Psoas muscle (tissue), 8 donors: ENCODE measurements at places on chromosomes 7 and 10. TPM values are rescaled to one million over a fixed set of nuclear protein-coding genes. Genes with fewer than 3 reads are reported as not detected.

- DNase-seq = no peak
These were observed 19.3 kb downstream of the PRSS2 start for GRCh38 chr7:142790056-142790455.

- no peak for DNase-seq
These were observed 71.3 kb downstream of the PIP4K2A start for GRCh38 chr10:22643116-22643515.

DNA sequence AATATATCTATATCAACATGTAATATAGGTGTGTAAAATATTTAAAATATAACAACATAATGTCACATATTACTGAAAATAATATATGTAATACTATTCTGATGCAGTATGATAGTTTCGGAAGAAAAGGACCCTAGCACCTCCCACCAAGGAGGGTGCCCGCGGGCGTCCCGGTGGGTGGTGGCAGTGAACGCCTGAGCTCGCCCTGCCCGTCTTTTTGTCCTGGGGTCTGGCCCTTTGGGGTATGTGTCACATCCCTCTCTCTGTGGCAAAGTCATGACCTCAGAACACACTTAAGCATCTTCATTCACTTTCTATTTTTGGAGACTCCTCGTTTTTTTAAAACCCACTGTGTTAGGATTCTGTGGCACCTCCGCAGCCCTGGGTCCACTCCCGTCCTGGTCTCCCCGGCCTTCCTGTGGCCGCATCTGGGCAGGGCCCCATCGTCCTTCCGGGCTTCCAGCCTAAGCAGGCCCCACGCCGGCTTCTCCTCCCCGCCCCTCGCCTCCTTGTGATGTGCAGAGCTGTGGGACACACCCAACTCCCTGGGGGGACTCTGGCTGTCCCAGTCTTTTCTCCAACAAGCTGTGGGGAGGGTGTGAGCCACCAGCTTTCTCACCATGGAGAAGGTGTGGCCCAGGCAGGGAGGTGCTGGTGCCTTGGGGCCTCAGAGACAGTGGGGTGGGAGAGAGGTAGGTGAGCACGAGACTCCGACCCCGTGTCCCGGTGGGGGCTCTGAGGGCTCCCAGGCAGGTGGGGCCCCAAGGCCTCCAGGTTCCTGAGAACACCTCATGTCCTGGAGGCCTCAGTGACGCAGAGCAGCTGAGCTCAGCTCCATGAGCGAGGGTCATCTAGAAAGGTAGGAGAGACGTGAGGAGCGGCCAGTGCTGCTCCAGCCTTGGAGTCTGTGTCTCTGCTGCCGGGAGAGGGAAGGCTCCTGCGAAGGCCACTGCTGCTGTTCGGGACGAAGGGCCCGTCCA, 16.5 kb downstream of the PWWP2B start:
- no peak for DNase-seq

- DNase-seq = no peak
These were observed 24.3 kb upstream of the GNAI1 start for GRCh38 chr7:80110376-80110775.

DNA sequence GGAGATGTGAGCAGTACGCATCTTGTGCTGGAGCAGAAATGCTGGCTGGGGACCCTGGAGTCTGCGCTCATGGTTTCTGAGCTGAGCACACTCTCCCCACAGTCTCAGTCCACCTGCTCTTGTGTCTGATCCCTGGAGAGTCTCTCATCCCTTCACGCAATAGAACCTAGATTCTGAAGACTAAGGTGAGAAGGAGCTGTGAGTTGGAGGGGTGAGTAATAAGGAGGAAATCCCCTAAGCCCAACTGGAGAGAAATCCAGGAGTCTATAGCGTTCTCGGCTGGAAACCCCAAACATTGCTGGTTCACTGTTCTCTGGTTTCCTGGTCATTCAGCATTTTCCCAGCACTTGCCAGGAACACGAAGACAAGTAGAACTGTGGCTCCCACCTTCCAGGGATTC, 68.3 kb upstream of the SMNDC1 start:
- DNase-seq = no peak

DNA sequence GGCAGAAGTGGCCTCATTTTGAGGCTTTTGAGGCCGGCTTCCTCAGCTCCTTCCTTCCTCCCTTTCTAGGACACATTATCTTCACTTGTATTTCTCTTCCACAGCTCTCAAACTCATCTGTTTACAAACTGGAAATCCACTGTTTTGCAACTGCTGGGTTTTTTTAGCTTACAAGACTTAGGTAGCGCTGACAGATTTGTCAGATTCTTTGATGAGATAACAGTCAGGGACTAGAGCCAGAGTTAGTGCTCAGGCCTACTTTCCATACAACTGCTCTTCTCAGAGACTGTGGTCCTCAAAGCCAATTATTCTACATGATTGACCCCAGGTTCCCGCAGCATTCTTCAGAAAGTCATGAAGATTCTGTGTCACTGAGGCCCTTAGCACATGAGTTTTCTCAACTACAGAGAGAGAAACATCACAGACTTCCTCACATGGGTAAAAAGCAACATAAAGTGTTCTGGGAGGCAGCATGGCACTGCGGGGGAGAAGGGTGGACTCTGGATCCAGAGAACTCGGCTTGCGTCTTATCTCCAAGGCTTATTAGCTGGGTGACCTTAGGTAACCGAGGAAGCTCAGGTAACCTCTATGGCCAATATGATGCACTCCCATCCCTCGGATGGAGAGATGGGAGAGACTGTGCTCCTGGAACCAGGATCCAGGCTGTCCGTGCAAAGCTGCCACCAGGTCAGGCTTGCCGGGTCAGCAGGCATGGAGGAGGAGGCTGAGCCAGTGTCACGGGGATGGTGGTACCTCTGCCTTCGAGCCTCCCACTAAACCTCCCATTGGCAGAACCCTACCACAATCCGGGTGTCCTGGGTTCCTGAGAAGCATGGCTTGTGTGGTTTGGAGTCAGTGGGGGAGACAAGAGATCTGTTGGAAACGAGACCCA, 10.5 kb downstream of the DDC start:
- DNase-seq = no peak

- no peak for DNase-seq
These were observed 297.2 kb upstream of the KAT6B start for GRCh38 chr10:74529205-74529604.

- DNase-seq = no peak
These were observed 562.9 kb upstream of the TPK1 start for GRCh38 chr7:145398758-145399157.

DNA sequence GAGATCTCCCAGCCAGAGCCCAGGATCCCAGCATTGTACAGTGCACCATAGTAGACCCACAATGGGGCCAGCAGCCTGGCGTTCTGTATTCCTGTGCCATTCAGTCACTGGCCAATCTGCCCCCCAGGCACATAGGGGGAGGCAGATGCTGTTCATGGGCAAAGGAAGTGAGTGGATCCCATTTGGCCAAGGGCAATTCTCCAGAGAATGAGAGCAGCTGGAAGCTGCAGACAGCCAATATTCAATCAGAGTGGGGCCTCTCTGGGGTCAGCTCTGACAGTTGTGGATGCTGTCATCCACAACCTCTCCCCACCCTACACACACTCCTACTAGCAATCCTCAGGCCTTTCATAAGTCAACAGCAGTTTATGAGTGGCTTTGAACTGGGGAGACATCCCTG, 17.5 kb downstream of the STEAP1B start:
- no peak for DNase-seq

DNA sequence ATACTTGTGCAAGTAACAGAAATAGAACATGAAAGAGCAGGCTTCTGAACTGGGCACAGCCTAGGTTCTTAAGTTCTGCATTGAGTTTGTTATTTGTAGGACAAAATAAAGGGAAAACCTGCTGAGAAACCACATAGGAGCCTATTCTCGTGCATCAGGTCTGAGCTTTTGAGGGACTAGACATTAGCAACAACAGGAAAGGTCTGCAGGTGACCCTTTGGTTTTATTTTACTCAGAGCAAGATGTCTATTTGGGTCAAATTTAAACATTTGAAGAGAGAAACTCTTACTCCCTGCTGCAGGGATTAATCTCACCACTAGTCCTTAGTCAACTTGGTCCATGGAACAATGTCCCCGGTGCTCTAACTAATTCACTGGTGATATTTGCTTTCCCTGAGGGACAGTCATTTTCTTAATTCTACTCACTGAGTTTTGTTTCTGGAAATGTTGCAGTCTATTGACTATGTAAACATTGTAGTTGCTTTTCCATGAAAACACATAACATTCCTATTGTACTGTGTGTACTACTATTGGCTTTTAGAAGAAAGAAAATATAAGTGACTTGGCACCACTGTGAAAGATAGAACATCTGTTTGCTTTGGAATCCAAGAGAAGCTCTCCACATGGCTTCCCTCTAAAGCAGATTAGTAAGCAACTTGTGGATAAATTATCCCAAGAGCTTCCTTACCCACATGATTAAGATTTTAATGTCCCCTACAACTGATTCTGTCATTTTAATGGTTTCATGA, 108.2 kb downstream of the CHRM2 start:
- DNase-seq = no peak

DNA sequence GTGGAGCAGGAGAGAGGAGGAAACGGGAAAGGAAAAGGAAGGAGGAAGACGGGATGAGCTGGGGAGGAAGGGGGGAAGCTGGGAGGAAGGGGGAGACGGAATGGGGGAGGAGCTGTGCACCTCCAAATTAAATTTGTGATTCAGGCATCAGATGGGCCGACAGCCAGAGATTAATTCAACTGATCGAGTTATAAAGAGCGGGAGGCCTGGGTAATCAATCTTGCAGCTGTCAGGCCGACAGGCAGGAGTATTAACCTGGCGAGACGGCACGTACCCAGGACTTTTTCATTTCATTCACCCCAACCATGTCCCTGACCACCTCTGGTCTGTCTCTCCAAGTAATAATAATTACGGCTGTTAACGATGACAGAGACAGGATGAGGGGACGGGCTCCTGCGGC, 26.2 kb downstream of the KAZALD1 start:
- no peak for DNase-seq

DNA sequence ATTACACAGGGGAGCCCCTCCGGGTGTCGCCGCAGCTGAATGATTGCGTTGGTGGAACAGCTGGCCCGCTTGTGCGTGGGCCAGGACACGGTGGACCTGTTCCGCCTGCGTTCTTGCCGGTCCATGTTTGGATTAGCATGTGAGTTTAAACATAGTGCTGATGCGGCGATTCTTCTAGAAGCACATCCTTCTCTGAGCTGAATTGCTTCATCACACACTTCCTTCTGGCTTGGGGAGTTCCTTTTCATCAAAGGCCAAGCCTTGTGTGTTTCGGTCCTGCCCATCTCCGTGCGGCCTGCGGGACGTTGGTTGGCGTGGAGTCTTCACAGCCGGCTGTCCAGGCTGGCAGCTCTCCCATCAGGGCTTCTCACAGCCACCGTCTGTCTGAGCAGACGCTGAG, 45.5 kb upstream of the SLC29A4 start:
- DNase-seq = peak; percentile 87

DNA sequence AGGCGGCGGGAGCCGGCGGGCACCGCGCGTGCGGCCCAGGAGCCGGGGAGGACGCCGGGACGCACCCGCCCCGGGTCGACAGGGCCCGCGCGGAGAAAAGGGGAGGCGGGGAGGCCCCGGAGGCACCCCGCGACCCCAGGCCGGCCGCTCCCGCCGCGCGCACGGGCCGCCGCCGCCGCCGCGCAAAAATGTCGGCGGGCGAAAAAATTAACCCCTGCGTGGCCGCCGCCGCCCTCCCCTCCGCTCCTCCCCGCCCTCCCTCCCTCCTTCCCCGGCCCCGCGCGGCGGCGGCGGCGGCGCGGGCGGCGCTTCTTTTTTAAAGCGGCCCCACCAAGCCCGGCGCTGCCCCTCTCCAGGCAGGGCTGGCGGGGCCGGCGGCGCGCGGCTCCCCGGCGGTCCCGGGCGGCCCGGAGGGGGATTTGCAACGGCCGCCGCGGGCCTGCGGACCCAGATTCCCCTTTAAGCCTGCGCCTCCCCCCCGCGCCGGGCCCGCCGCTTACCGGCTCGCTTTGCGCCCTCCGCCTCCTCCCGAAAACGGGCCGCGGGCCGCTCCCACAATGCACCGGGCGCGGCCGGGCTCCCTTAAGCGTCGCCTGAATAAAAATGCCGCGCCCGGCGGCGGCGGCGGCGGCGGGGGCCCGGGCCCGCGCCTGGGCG, 465 bp downstream of the SEPHS1 start:
- peak; percentile 94 for DNase-seq

GRCh38 chr10:1661416-1661815, 75.9 kb downstream of the ADARB2 start:
- DNase-seq = no peak

DNA sequence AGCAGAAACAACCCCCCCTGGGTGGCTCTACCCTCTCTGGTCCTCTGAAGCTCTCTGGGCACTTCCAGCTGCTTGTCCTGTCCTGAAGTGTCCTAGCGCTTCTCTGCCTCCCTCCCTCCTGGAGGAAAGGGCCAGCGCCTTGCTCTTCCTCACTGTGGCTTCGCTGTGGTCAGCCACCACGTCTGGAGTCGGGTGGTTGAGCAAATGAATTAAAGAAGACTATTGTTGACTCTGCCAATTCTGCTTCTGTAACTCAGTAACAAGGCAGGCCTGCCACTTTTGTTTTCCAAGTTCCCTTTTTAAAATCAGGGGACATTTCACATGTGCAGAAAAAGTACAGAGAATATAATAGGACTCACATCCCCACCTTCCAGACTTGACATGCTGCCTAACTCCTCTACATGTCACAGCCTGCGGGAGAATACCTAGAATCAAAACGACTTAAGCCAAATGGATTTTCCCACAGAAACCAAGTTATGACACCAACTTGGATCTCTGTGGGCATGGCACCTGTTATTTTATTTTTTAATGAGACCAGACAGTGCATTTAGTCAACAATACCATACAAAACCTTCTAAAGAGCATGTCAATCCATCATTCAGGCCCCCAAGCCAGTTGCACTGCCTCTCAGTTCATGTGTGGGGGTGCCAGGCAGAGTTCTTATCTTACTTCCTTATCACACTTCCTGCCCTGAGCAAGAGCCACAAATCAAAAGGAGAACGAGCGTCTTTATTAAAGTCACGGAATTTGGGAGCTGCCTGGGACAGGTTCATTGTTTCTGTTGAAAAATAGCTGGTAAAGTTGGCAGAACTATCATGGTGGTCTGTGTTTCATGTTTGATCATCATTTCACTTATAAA, 6.8 kb downstream of the FFAR4 start:
- DNase-seq = no peak

DNA sequence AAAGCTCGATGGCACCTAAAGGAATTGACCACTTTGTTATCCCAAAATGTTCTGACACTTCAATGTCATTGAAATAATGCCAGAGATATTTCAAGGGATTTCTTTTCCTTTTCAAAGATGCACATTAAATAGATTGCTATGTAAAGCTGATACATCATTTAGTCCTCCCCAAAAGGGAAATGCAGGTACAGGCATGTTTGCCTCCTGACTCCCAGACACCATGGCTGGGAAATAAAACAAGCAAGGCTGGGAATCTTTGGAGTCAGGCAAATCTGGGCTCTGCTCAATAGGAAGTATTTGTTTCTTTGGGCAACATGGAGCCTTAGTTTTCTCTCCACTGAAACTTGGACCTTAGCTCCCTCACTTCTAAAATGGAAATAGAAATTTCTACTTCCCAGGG, 230.8 kb upstream of the LRRTM3 start:
- DNase-seq = no peak

- no peak for DNase-seq
These were observed 1.7 kb upstream of the LDB1 start for GRCh38 chr10:102121739-102122372.

PLXNA4 gene
- total RNA-seq = 1.6 TPM

LRRC4 gene
- 2.7 TPM for total RNA-seq

CFAP69 gene
- total RNA-seq = 1.9 TPM

AZGP1 gene
- 0.82 TPM for total RNA-seq

HMX3 gene
- not detected for total RNA-seq

KIF11 gene
- total RNA-seq = 0.34 TPM
